Cardiac septum (tissue), 1 donor: ENCODE measurements at places on chromosomes 3 and 15. TPM values are rescaled to one million over a fixed set of nuclear protein-coding genes. Genes with fewer than 3 reads are reported as not detected.

Gene NLGN1
- total RNA-seq, result 18.3 TPM

Gene TRPC1
- 18.7 TPM for total RNA-seq

Gene IQCH
- 0.94 TPM for total RNA-seq

Gene TLR9
- 0.16 TPM for total RNA-seq

Gene NME9
- total RNA-seq, result not detected

Gene LRRC2
- total RNA-seq, result 70.6 TPM

Gene CORO2B
- 2.7 TPM for total RNA-seq

Gene XIRP1
- total RNA-seq, result 1,123 TPM

Gene CHRM5
- total RNA-seq, result not detected

Gene STARD5
- 1.3 TPM for total RNA-seq

Gene SLCO2A1
- total RNA-seq, result 59.2 TPM

Gene ETFA
- 351 TPM for total RNA-seq

Gene SEMA3B
- total RNA-seq, result 26.5 TPM

Gene HTR3E
- total RNA-seq, result not detected

Gene GOLGA6L1
- total RNA-seq, result not detected
